Left hindlimb (tissue), 1 donor: ENCODE measurements at places on chromosomes 7 and 10.

- DNase-seq: no peak
Observed at GRCh38 chr10:118850418-118851061, 95.8 kb upstream of the CACUL1 start.

- DNase-seq: no peak
Observed at GRCh38 chr10:63129888-63130287, 3.2 kb upstream of the NRBF2 start.

- DNase-seq: no peak
Observed at GRCh38 chr7:158491094-158491493, 96.5 kb downstream of the PTPRN2 start.

DNA sequence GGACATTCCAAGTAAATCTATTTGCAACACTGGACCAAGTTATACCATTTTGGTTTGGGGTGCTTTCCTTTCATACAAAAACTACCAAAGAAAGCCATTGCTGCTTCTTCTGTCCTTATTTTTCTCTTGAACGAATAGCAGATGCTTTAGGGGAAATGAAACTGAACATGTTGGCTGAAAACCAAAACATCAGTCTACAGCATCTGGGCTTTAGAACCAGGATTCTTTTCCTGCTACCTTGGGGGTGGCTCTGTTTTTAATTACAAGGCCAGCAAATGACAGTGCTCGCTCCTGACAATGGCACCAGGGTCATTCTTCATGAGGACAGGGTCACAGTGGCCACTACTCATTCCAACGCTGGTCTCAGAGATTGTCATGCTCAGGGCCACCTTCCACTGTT, 80.3 kb downstream of the WDR11 start:
- no peak for DNase-seq

DNA sequence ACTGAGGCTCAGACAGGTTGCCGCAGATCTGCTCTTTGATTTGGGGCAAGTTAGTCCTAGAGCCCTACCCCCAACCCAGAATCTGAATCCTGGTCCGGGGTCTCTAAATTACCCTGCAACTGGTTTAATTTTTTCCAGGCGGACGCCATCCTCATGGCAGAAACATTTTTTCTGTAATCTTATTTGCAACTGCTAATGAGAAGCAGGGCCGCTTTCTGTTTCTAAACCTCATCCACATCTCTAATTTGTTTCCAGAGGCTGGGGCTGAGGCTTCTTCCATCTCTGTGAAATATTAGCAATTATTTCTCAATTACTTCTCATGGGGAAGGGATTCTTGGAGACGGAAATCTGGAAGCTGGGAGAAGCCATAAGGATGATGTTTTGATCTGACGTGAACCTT, 261.6 kb downstream of the RPS24 start:
- DNase-seq: no peak

GRCh38 chr10:5655121-5655520, 11.3 kb downstream of the ASB13 start:
- DNase-seq: no peak
